Amniotic stem cell (primary cell): ENCODE measurements at places on chromosomes 5 and 9.

GRCh38 chr5:82551840-82552385 is 273.8 kb upstream of the RPS23 start:
- no peak for DNase-seq

GRCh38 chr9:37029776-37030610 is 4.1 kb downstream of the PAX5 start:
- no peak for DNase-seq

DNA sequence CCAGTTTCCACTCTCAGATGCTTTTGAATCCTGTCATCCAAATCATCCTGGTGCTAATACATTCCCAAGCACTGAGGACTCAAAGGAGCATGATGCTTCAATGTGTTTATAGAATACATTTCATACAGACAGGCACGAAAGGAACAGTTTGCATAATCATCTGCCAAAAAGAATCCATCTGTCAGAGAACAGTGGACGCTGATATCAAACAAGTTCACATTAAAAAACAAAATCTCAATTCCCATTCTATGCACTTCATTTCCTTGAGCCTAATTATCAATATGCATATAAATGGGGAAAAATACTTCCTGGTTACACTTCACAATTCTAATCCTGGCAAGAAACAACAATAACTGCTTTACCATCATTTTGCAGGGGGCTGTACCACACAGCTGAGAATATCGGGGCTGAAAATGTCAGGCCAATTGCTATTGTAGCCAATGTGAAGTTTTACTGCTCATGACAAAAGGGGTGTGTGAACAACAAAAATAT is 125.5 kb upstream of the FAM174A start:
- no peak for DNase-seq

DNA sequence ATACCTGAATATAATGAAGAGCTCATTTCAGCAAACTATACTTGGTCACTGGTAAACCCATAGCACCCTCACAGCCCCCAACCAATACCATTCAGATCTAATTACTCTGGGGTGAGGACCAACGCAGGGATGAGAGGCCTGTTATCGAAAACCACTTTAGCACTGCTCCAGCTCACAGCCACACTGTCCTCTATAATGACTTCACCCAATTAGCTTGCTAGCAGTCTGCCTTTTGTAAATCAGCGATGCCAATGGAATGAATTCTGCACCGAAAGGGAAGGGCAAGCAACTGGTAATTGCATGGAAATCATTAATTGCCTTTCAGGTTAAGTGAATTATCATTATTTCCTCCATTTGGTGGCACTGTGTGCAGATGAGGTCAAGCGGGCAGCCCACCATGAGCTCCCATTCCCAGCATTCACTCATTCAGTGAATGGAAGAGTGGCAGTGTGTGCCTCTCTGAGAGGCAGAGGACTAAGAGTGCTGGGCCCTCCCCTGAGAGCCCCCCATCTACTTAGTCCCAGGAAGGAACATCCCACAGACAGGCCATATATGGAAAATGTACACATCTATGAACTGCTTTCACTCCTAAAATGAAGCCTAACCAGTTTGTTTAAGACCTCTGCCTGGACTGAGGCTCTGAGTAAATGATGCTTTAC is 262.1 kb downstream of the SPOCK1 start:
- no peak for DNase-seq
